Stimulated activated CD4-positive, alpha-beta T cell treated with anti-CD3 and anti-CD28 coated beads, Interleukin-1b, Interleukin-23, amount 100 ng/mL, for 48 hours (primary cell): ENCODE measurements at places on chromosomes 1 and 21.

GRCh38 chr1:24896176-24896575 is 33.9 kb downstream of the RUNX3 start:
- no peak for DNase-seq

- no peak for DNase-seq
These were observed 310.0 kb upstream of the SPAG17 start for GRCh38 chr1:118494998-118495397.

DNA sequence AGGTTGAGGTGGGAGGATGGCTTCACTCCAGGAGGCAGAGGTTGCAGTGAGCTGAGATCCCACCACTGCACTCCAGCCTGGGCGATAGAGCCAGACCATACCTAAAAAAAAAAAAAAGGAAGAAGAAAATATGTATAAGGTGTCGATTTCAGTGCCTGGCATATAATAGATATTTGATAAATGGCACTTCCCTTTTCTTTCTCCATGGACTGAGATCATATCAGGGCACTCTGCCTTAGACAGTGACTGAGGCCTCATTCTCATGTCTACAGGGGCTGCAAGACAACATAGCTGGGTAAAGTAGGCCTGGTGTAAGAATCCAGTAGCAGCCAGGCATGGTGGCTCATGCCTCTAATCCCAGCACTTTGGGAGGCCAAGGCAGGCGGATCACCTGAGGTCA is 21.2 kb downstream of the PCAT6 start:
- DNase-seq, result no peak

- DNase-seq, result no peak
These were observed 113.1 kb downstream of the OLFML2B start for GRCh38 chr1:161910604-161911003.

GRCh38 chr1:181347495-181348390 is 135.6 kb upstream of the CACNA1E start:
- DNase-seq, result peak; percentile 6

GRCh38 chr1:14392859-14393365 is 205.6 kb upstream of the KAZN start:
- no peak for DNase-seq

GRCh38 chr1:93360111-93360510 is 14.4 kb downstream of the DR1 start:
- no peak for DNase-seq

DNA sequence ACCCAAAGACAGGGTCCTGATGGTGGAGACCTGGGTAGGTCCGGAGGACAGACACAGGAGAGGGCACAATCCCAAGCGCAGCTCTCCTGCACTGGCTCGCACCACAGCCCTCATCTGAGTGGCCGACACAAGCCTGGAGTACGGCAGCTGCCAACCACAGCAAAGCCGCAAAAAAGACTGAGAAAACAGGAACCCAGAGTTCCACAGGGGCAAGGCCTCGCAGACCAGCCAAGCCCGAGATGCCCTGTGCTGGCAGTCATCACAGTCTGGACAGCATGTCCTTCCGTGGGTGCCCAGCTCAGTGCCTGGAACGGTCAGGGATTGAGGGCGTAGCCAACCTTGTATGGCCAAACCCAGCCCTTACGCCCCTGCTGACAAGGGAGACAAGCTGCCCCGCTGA is 11.4 kb downstream of the ZBTB48 start:
- DNase-seq, result no peak

- DNase-seq, result no peak
These were observed 293.1 kb downstream of the USP25 start for GRCh38 chr21:16022921-16023320.

- peak; percentile 5 for DNase-seq
These were observed 858 bp upstream of the SUSD4 start for GRCh38 chr1:223364685-223365382.

- no peak for DNase-seq
These were observed 365.4 kb downstream of the LRRIQ3 start for GRCh38 chr1:73832276-73833181.

GRCh38 chr1:33234131-33234530 is 22.2 kb upstream of the ZNF362 start:
- no peak for DNase-seq

DNA sequence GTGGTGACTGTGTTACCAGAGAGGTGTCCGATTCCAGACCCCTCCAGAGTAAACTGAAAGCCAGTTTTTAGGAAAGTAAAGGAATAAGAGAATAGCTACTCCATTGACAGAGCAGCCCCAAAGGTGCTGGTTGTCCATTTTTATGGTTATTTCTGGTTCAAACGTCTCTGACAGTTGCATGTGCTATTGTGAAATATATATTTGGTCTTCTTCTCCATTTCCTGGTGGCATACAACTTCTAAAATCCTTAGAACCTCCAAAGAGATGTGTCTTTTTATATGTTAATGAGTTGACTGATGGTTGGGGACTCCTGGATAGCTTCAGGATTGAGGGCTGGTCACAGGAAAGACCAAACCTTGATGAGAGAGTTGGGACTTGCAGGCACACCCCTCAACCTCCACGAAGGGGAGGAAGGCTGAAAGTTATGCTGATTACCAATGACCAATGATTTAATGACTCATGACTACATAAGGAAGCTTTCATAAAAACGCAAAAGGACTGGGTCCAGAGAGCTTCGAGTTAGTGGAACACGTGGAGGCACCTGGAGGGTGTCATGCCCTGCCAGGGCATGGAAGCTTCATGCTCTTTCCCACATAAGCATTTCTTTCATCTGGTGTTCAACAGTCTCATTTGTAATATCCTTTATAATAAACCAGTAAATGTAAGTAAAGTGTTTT is 100.7 kb downstream of the SLC16A1 start:
- DNase-seq, result no peak

GRCh38 chr1:240188139-240188538 is 96.5 kb downstream of the FMN2 start:
- DNase-seq, result no peak

DNA sequence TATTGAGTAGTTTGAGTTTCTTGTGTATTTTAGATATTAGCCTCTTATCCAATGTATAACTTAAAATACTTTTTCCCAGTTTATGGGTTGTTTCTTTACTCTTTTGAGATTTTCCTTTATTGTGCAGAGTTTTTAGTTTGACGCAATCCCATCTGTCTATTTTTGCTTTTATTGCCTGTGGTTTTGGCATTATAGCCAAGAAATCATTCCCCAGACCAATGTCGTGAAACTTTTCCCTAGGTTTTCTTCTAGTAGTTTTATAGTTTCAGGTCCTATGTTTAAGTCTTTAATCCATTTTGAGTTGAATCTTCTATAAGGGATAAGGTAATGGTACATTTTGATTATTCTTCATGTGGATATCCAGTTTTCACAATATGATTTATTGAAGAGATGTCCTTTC is 87.6 kb downstream of the LEPR start:
- no peak for DNase-seq

GRCh38 chr1:167413328-167413727 is 105.0 kb downstream of the CD247 start:
- DNase-seq, result no peak

GRCh38 chr1:170461291-170461747 is 70.6 kb upstream of the GORAB start:
- DNase-seq, result no peak

GRCh38 chr1:37931361-37932158 is 15.3 kb downstream of the INPP5B start:
- peak; percentile 96 for DNase-seq

DNA sequence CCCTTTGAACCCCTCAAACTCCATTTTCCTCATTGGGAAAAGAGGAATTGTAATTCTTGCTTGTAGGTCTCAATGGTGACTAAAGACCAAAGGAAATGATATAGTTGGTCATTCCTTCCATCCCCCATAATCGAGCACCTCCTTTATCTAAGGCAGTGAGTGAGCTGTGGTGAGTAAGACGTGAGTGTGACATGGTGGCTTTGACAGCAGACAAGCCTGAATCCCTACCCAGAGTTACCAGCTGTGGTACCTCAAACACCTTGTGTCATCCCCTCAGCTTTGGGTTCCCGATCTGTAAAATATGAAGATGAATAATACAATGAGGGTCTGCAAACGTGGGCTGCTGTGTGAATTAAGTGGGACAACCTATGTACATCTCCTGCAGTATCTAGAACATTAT is 8.4 kb downstream of the TRAF5 start:
- no peak for DNase-seq

DNA sequence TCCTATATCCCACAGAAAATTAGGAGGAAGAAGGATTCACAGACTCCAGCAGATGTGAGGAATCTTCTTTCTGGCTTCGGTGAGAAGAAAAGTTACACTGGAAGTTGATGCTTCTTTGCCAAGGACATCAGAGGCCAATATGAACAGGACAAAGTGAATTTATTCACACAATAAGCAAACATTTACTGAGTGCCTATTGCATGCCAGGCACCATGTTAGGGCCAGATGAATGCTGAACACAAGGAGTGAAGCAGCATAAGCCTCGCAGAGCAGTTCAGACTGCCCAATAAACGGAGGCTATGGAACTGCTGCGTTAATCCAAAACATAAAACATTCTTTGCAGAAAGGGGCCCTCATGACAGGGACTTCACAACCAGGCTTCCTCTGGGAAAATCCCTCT is 114.6 kb downstream of the LMX1A start:
- DNase-seq, result no peak

GRCh38 chr21:44703731-44704635 is 7.0 kb downstream of the KRTAP10-12 start:
- no peak for DNase-seq

DNA sequence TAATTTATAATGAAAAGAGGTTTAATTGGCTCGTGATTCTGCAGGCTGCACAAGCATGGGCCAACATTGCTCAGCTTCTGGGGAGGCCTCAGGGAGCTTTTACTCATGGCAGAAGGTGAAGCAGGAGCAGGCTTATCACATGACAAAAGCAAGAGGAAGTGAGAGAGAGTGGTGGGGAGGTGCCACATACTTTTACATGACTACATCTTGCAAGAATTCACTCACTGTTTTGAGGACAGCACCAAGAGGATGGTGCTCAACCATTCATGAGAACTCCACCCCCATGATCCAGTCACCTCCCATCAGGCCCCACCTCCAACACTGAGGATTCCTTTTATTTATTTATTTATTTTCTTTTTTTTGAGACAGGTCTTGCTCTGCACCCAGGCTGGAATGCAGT is 5.5 kb upstream of the PLEKHM2 start:
- DNase-seq, result peak; percentile 35

- DNase-seq, result no peak
These were observed 182.4 kb downstream of the MIS18A start for GRCh38 chr21:32096411-32096810.

GRCh38 chr1:155002464-155003226 is at the start of gene ZBTB7B:
ZBTB7B (plus strand) TSS chr1:155002802; CDS start chr1:155014661, 11,859 bp downstream.
- no peak for DNase-seq

DNA sequence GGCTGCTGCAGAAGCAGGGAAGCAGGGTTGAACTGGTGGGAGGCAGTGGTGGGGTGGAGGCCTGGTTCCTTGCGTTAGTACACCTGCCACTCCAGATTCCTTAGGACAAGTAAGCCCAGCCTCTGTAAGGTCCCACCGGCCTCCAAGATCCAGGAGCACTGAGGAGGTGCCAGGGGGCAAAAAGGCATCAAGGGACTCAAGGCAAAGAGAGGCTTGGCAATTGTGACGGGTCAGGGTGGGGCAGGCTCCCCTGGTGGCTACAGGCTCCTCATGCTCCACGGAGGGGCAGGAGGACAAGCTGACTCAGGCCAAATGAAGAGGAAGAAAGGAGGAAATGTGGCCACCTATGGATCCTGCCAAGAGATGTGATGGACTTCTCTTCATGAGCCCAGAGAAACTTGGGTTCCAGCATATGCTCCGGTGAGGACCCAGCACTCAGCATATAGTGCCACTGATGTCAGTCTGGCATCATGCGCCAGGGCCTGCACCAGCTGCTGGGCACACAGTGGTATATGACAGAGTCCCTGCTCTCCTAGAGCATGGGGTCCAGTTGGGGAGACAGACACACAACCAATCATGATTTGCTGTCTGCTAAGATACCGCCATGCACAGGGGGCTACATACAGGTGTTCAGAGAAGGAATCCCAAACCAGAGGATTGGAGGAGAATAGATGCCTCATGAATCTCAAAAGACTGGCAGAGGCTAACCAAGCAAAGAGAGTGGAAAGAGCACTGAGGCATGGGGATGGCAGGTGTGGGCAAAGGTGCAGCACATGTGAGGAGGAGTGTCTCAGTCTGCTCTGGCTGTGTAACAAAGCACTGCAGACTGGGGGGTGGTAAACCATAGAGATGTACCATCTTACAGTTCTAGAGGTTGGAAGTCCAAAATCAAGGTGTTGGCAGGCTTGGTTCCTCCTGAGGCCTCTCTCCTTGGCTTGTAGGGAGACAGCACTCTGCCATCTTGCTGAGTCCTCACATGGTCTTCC is 249.7 kb downstream of the RHOU start:
- DNase-seq, result no peak

- DNase-seq, result no peak
These were observed 8.3 kb upstream of the FASLG start for GRCh38 chr1:172650474-172651193.

- peak; percentile 33 for DNase-seq
These were observed 73.1 kb downstream of the GATAD2B start for GRCh38 chr1:153849487-153850185.

DNA sequence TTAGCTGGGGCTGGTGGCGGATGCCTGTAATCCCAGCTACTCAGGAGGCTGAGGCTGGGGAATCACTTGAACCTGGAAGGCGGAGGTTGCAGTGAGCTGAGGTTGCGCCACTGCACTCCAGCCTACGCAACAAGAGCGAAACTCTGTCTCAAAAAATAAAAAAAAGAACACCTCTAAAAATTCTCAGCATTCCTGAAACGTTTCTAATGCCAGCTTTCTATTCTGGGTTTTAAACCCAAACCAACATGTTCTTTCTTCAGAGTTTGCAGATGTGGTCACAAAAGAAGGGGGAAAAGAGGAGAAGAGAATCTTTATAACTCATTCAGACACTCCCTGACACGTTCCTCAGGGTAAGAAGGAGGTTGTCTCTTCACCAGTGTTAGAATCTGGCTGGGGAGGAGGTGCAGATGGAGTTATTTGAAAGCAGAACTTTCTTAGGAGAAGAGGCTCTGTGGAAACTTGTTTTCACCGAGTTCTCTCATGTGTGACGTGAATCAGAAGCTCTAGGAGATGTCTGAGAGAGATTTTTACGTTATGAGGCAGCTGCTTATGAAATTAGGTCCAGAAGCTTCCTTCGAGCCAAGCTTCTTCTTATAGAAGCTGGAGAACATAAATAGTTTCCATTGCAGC is 17.8 kb upstream of the CNR2 start:
- DNase-seq, result no peak

GRCh38 chr1:225770561-225771248 is 6.9 kb upstream of the SRP9 start:
- DNase-seq, result no peak

DNA sequence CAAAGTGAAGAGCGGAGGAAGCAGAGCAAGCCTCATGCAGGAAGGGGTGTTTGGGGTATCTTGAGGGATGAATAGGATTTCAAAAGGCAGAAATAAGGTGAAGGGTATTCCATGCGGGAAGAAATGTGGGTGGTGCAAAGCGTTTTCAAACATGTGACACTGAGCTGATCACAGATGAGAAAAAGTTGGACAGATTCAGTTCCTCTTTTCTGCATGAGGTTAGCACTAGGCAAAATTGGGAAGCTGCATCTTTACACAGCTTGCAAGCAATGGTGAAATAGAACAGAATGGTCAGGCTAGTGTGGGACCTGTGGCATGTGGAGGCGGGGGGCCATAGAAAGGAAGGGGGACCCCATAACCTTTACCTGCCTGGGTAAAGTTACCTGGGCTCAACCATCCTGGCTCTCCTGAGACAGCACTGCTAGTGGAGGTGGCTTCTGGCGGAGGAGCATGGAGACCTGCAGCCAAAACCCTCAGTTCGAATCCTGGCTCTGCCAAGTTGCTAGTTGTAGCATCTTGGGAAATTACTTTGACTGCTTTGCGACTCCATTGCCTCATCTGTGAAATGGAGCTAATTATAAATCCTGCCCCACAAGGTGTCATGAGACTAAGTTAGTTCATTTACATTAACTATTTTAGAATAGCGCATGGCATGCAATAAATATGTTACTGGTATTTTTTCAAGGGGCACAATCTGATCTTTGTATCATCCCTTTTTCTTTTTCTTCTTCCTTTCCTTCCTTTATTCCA is 16.4 kb downstream of the KCNA10 start:
- no peak for DNase-seq
